Renal cortex interstitium (tissue), 15 donors: ENCODE measurements at places on chromosomes 1 and 21. TPM values are rescaled to one million over a fixed set of nuclear protein-coding genes. Genes with fewer than 3 reads are reported as not detected.

GRCh38 chr21:36887963-36888362, 78.5 kb downstream of the HLCS start:
- no peak for DNase-seq

Gene AGMAT
- 35.6 TPM for polyA plus RNA-seq

- DNase-seq: no peak
These were observed 64.8 kb downstream of the TRIM33 start for GRCh38 chr1:114446198-114446597.

DNA sequence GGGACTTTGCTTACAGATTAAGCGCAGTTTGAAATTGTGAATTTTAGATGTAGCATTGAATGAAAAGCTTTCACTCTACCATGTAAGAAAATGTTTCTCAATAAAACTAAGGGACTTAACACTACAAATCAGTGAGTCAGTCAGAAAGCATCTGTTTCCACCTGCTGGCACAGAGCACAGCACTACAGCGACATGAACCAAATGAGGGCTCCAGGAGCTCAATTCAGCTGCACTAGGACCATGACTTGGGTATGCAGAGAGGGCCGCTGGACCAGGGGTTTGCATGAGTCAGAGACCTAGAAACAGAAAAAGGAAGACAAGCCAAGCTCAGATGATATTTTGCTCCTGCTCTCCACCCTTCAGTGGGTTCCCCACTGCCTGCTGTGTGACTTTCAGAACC, 5.2 kb downstream of the SUSD4 start:
- DNase-seq: no peak

- no peak for DNase-seq
These were observed 369.8 kb upstream of the KAZN start for GRCh38 chr1:14228677-14229076.

Gene OMA1
- polyA plus RNA-seq: 38.8 TPM

Gene SMCP
- not detected for polyA plus RNA-seq
